Muscle of back (tissue), 13 donors: ENCODE measurements at places on chromosomes 1 and 21. TPM values are rescaled to one million over a fixed set of nuclear protein-coding genes. Genes with fewer than 3 reads are reported as not detected.

Gene RPE65
- polyA plus RNA-seq: not detected

Gene LGR6
- polyA plus RNA-seq: 0.15 TPM

Gene AUNIP
- polyA plus RNA-seq: 2.5 TPM

Gene MPL
- polyA plus RNA-seq: not detected

Gene TYW3
- 18.3 TPM for polyA plus RNA-seq

Gene PTCH2
- 8.3 TPM for polyA plus RNA-seq

Gene SYTL1
- polyA plus RNA-seq: 5.7 TPM

Gene LHX8
- not detected for polyA plus RNA-seq

Gene GJA8
- not detected for polyA plus RNA-seq

Gene SDF4
- 78.2 TPM for polyA plus RNA-seq

Gene SPOCD1
- polyA plus RNA-seq: 0.22 TPM

Gene TNFRSF8
- polyA plus RNA-seq: 0.19 TPM

Gene C2CD4D
- 0.35 TPM for polyA plus RNA-seq

Gene IGSF3
- 29.6 TPM for polyA plus RNA-seq

Gene ITGB2
- 15.1 TPM for polyA plus RNA-seq

Gene CCSAP
- polyA plus RNA-seq: 5.5 TPM

Gene HJV
- 210 TPM for polyA plus RNA-seq

Gene RGS13
- 0.96 TPM for polyA plus RNA-seq

Gene GRIK1
- 0.50 TPM for polyA plus RNA-seq
